ENCODE measurements at places on chromosomes 7 and 10.

DNA sequence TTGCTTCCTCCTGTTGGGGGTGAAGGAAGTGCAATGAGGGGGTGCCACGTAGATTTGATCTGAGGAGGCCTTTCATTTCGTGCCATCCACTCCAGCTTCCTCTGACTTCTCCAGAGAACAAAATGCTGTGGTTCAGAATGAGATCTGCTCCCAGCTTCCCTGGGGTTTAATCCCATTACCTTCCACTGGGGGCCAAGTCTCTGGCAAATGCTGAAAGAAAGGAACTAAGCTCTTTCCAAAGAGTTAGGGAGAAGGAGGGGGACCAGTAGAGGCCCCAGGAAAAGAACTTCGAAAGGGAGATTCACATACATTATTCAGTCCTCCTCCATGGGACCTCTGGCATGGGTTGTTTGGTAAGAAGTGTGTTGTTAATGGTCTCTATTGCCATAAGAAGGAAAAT is 727.0 kb downstream of the TYW1 start:
- DNase-seq, result no peak

- no peak for DNase-seq
Observed at GRCh38 chr7:6444516-6445269, 3.1 kb downstream of the DAGLB start.

DNA sequence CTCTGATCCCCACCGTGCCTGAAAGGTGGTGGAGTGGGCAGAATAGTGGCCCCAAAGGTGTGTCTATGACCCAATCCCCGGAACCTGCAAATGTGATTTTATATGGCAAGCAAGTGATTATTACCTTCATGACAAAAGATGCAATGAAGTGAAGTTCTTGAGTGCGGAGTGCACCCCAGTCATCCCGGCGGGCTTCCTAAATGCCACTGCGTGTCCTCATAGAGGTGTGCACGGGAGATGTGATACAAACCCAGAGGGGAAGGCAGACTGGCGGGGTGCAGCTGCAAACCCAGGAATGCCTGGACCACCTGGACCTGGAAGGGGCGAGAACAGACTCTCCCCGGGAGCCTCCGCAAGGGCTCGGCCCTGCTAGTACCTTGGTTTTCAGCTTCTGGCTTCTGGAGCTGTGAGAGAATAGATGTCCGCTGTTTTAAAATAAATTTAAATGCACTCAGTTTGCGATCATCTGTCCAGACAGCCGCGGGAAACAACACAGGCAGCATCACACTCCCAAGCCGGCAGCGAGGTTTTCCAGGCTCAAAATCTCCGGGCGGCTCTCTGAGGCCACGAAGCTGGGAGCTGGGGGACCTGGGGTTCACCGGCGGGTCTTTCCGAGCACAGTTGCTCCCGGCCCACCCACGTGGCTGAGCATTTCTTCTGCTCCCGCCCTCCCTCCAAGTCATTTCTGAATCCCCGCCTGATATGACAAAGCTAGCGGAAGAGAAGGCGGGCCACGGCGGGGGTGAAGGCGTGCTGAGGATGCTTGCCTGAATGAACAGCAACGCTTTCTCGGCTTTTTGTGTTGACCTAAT is 50.4 kb upstream of the EBF3 start:
- DNase-seq, result no peak

DNA sequence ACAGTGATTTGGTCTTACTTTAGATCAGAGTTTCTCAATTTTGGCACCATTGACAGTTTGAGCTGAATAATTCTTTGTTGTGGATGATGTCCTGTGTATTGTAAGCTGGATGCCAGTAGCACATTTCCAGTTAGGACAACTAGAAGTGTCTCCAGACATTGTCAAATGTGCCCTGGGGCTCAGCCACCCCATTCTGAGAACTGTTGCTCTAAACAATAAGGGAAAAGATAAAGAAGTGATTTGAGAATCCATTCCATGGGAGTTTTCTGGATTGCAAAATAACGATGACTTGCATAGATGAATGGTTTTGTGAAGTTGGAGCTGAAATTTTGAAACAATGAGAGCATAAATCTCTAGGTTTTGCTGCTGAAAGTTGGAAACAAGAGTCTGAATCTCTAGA is 44.6 kb downstream of the NUP205 start:
- no peak for DNase-seq

GRCh38 chr10:22537810-22538209 is 176.6 kb downstream of the PIP4K2A start:
- no peak for DNase-seq

DNA sequence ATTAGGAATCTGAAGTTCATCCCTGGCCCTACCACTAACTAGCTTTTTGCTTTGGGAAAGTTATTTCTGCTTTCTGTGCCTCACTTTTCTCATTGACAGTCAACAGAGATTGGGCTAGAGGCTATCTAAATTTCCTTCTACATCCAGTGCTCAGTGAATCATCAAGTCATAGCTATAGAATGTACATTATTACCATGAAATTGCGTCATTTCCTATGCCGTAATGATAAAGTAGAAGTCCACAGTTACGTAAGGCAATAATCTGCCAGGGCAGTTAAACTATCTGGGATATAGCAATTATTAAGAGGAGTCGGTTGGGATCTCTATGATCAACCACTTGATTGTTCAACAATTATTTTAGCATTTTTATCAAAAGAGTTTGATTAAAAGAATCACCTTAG is 64.4 kb downstream of the ITGB8 start:
- DNase-seq, result no peak

DNA sequence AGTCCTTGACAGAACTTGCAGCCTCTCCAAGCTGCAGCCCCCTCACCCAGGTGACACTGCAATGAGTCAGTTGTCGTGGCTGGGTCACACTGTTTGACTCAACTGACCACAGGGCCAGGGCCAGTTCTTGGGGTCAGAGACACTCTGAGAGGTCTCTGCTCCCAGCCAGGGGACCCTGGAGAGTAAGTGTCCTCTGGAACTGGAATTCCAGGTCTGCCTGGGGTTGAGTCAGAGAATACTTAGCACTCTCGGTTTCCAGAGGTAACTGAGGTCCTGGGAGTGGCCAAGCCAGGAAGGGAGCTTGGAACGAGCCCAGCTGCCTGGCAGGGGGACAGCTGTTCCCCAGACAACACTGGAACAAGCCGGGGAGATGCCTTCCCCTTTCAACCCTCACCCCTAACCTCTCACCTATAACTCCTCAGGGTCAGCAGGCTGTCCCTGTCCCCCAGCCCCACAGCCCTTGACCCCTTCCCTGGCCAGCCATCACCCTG is 2.2 kb upstream of the MYL10 start:
- no peak for DNase-seq

DNA sequence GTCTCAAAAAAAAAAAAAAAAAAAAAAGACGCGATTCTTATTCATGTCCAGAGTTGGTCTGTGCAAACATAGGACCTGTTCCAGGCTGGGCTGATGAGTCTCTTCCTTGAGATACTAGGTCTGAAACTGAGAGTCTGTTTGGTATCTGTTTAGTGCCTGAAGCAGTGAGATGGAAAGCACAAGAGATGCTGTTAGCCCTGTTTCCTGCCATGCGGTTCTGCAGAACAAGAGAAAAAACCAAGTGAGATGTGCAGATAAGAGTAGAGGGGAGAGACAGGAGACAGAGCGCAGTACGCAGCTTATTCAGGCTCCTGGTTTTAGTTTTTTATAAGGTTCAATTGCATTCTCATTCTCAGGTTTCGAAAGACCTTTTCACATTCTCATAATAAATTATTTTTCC is 85.8 kb upstream of the PRKCQ start:
- DNase-seq, result no peak

- DNase-seq, result no peak
Observed at GRCh38 chr7:113143486-113144257, 25.3 kb upstream of the SMIM30 start.

DNA sequence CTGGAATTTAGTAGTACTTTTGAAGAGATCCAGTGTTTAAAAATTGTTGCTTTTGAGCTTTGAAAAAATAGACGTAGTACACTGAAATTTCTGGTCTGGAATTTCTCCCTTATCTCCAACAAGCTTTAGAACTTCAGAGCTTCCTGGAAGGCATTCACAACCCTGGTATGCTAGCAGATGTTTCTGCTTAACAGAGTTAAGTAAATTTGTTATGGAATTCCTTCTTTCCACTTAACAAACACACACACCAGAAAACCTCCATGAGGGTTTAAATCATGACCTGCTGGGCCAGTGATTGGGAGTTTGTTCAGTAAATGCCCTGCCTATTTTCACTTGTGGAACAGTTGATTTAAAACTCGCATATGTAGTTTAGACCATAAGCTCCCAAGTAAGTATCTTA is 13.7 kb downstream of the ASB15 start:
- peak; percentile 35 for DNase-seq

GRCh38 chr7:55224111-55224510 is 141.0 kb upstream of the LANCL2 start:
- no peak for DNase-seq

DNA sequence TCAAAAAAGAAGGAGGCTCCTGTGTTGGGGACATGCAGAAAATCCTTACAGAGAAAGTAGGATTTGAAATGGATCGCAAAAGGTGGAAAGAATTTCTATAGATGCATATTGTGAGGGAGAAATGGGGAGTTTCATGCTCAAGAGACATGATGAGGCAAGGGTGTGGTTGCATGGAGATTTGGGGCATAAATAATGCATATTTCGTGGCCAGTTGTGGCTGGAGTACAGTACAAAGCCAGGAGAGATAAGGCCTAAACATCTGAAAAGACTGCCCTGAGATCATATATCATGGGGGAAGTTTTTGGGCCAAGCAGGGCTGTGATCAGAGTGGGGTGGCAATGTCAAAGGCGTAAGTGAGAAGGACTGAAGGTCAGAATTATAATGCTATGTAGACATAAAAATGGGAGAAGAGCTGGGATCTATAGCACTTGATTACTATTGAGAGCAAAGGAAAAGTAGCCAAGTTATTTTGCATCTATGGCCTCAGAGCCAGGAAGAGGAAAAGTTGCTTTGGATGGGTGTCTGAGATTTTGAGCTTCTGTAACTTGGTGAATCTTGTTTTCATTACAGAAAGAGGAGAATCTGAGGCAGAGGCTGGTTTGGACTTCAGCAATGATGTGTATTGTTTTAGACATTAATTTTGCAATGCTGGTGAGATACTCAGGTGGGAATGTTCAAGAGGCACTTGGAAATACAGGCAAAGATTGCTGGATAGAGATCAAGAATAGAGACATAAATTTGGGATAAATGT is 166.6 kb downstream of the INHBA start:
- peak; percentile 4 for DNase-seq

- no peak for DNase-seq
Observed at GRCh38 chr7:47044625-47045024, 537.3 kb downstream of the TNS3 start.

DNA sequence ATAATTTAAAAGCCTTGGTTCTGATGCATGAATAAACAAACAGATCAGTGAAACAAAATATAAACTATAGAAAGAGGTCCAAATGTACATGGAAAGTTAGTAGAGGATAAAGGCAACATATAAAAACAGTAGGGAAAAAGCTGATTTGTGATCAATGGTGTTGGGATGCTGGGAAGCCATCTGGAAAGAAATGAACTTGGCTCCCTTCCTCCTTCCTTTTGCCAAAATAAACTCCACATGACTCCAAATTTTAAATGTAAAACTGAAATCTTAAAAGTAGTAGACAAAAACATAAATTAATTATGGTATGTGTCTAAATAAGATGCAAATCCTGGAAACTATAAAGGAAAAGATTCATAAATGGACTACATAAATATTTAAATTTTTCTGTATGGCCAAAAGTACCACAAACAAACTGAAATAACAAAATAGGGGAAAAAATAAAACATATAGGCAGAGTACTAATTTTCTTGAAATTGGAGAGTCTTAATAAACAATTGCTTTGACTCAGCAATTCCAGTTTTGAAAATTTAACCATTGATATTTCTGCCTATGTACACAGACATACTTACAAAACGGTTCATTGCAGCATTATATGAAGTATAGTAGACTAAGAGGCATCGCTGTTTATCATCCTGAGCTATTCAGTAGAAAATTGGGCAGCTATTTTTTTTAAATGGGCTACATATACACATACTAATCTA is 77.0 kb upstream of the TRIM24 start:
- no peak for DNase-seq

- DNase-seq, result no peak
Observed at GRCh38 chr7:93031795-93032194, 86.0 kb downstream of the SAMD9 start.

DNA sequence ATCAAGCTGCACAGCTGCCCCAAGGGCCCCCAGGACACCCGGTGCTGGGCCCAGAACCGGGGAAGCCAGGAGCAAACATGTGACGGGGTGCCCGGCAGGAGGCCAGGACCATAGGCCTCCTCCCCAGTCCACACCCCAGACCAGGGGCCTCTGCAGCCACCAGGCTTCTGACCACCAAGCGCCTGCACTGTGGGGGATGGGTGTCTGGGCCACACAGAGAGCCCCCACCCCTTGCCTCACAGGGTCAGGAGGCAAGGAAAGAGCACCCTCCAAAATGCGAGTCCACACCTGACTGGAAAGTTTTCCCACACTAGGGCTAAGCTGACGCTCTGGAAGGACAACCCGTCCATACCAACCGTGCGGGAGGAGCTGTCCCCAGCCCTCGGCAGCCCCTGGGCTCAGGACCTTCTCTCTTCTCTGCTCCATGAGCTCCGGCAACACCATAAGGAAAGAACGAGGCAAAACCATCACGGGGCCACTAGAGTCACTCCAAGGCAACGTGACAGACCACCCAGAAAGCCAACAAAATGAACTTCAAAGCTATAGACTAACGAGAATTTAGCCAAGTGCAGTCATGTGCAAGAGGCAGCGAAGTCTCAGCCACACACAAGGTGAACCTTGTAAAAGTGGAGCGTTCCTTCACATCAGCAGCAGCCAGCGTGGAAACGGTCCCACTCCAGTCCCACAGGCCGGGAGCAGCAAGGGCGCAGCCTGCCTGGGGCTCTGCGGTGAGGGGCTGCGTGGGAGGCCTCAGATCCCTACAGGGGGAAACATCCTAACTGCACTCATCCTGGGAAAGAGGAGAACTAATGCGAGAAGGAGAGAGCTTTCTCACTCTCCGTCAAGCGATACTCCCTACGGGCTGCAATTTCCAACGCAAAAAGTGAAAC is 5.1 kb downstream of the STK32C start:
- no peak for DNase-seq

GRCh38 chr7:71633551-71634008 is 501.6 kb downstream of the GALNT17 start:
- peak; percentile 49 for DNase-seq

GRCh38 chr7:89772276-89772675 is 382.0 kb upstream of the STEAP1 start:
- no peak for DNase-seq

DNA sequence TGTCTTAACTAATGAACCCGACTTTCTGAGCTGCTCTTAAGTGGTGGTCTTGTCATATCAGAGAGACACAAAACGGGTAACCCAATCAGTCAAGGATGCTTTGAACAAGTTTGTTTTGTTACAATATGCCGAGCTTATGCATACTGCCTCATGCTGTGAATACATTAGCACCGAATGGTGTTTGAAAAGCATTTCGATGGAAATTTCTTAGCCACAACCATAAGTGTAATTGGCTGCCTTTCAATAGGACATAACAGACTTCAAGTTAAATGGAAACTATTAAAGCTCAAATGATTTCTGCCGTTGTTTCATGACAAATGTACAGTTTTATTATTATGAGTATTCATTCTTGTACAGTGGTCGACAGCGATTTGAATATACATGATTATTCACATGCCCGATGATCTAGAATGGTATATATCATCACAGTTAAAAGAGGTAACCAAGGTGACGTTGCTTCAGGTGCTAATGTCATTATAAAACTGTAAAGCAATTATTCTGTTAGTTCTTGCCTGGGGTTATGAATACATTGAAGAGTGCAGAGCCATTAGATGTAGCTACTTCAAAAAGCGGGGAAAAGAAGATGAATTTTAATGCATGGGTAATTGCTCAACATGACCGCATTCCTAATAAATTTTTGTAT is 118.8 kb downstream of the EBF3 start:
- no peak for DNase-seq

- DNase-seq, result no peak
Observed at GRCh38 chr10:78205457-78206016, 171.9 kb downstream of the RPS24 start.
